ENCODE measurements at places on chromosomes 7 and 10.

DNA sequence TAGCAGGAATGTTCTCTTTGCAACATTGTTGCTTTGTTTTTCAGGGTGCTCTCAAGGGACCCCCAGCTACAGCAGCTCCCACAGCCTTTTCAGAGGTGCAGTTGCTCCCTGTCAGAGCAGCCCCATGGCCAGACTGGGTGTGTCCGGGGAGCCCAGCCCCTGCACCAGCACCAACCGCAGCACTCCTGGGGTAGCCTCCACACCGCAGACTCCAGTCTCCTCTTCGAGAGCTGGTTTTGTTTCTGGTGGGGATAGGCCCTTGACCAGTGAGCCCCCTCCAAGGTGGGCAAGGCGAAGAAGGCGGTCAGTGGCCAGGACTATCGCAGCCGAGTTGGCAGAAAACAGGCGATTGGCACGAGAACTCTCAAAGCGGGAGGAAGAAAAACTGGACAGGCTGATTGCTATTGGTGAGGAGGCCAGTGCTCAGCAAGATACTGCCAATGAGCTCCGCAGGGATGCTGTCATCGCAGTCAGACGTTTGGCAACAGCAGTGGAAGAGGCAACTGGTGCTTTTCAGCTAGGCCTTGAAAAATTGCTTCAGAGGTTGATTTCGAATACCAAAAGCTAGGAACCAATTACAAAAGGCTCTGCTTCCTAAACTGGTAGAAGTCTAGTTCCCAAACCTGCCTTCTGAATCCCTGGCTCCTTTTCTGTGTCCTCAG, 5.4 kb downstream of the HSPA14 start:
- no peak for DNase-seq

DNA sequence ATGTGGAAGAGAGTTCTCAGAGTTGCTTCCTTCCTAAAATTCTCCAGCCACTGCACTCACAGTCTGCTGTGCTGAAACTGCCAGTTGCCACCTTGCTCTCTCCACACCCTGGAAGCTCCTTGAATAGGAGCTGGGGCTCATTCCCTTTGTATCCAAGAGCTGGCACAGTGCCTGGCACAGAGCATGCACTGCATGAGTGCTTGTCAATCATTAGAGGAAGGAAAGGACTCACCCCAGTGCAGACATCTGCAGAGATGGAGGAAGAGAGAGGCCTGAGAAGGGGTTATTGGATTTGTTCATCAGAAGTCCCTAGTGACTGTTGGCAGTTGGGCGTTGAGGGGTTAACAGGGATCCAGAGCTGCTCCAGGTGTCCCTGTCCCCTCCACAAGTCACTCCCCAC, 41.7 kb upstream of the DUSP5 start:
- DNase-seq: peak; percentile 12

DNA sequence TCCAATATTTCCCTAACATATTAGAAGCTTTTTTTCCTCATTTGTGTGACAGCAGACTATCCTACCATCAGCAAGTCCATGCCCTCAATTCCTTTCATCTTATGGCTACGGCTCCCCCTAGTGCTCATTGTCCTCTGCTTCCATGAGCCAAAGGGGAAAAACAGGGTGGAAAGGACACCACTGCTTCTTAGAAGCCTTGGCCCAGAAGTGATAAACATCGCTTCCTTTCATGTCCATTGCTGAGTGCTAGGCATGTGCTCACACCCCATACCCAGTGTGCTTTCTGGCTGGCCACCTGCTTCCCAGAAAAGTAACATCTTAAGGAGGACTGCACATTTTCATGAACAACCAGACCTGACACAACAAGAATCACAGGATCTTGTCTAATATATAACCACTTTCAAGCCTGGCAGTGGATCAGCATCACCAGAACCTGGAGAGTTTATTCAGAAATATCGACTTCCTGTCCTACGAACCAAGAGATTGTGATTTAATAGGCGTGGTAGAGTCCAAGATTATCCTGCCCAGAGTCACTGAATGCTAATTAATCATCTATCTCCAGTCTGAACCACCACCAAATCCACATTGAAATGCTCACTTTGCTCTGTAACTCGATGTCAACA, 650.5 kb upstream of the SORCS1 start:
- peak; percentile 63 for DNase-seq

GRCh38 chr7:95126053-95126709, 198.2 kb downstream of the PON1 start:
- DNase-seq: no peak

- peak; percentile 32 for DNase-seq
Measured at GRCh38 chr7:12757443-12757842, 70.0 kb downstream of the ARL4A start.

DNA sequence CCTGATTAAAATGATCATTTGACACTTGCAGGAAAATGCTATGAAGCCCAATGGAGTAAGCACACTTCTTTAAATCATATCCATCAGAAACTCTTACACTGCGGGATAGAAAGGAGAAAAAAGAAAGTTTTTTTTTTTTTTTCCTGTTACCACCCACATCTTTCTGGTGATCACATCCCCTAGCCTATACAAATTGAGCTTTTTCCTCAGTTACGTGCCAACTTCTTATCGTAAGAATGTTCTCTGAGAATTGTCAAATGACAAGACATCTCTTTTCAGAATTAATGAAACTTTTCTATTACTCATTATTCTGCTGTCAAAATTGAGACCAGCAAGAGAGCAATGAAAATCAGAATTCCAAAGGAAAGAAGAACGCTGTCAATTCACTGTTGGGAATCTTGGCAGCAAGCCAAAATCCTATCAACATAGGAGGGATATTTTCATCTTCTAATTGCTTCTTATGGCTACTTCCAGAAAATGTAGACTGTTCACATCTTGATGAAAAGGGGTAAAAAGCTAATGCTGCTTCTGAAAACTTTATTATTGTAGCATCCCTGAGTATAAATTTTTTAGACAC, 179.5 kb downstream of the ADAM12 start:
- no peak for DNase-seq

- DNase-seq: no peak
Measured at GRCh38 chr10:31130406-31130805, 98.7 kb upstream of the ZNF438 start.

DNA sequence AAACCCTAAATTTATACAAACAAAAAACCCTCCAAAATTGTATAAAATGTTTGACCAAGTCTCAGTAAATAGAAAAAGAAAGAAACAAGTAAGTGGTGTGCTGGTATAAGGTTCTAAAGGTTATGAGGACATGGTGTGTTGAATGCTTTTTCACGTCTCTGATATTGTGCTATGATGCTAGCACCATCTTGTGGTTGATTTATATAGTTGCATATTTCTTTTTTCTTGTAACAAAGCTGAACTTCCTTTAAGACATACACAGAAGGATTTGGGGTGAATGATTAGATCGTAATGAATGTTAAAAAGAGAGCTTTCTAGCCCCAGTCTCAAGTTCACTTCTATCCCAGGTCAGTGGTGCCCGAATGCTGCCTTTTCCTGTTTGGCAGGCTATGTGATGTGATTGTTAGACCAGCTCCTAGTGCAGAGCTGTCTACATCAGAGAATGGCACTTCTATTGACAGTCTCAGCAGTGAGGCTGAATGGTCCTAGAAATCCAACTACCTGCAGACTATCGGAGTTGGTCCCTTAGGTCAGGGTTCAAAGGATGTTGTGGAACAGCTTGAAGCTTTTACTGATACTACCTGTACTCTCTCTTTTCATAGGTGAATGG, 25.0 kb downstream of the VTI1A start:
- DNase-seq: peak; percentile 28

DNA sequence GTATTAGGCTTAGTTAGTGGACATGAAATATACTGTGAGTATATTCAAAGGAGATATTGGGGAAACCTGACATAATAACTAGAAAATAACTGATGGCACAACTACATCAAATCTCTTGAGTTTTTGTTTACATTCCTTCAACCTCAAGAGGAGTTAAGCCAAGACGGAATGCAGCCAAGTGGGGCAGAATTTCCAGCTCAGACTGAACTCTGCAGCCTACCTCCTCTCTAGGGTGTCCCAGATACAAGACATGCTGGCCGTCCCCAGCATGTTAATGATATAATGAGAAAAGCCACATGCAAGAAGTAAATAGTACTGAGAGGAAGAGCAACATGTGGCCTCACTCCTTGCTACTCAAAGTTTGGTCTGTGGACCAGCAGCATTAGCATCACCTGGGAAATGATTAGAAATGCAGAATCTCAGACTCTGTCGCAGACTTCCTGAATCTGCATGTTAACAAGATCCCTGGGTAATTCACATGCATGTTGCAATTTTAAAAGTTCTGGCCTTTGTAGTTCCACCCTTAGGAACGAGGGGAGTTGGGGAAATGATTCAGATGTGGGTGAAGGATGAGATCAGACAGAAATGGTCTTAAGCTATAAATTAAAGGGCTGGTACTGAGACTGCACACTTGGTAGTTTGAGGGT, 118.4 kb upstream of the CACUL1 start:
- DNase-seq: peak; percentile 52

DNA sequence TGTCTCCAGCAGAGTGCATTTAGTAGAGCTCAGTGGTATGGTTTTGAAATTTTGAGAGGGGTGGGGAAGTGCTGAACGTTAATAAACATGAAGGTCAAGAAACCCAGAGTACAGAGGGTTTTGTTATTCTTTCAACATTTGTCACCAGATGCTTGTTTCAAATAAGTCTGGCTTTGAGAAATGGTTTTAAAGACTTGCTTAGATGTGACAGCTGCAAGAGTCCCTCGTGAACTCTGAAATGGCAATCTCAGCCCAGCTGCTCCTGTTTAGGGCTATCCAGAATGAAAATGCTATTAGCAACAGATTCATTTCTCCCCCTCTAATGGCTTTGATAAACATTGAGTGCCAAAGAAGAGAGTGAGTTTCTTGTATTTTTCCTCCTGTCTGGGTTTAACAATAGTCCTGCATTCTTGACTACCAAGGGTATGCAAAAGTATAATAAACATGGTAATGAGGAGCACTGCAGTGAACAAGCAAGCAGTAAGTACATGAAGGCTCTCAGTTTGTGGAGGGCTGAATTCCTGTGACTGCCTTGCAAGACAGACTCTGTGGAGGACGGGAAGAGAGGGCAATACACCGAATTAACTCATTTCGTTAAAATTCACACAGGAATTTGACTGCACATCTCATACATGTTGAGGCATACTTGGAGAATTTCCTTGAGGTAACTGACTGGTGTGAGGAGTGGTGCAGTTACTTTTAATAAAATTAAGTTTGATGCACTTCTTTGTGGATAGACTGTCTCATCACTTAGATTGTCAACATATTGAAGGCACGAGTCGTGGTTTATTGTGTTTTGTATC, 490.9 kb downstream of the REEP3 start:
- peak; percentile 34 for DNase-seq

DNA sequence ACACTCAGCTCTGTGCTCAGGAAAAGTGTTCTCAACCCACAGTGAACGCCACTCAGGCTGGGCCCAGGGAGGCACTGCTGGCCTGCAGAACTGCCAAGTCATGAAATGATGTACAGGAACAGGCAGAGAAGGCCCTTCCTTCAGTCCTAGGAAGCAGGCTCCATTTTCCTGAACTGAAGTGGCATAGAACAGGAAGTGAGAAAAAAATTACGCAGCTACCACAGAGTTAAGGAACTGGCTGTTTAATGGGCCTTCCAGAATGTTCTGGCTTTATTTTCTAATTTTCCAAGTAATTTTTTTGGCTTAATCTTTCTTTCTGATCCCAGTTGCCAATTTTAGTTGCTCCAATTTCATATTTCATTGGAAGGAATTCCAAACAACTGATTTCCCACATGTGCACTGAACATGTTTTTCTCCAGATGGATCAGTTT, 39.3 kb downstream of the LRRC18 start:
- no peak for DNase-seq

GRCh38 chr10:93856349-93857145, 37.2 kb upstream of the SLC35G1 start:
- DNase-seq: no peak

DNA sequence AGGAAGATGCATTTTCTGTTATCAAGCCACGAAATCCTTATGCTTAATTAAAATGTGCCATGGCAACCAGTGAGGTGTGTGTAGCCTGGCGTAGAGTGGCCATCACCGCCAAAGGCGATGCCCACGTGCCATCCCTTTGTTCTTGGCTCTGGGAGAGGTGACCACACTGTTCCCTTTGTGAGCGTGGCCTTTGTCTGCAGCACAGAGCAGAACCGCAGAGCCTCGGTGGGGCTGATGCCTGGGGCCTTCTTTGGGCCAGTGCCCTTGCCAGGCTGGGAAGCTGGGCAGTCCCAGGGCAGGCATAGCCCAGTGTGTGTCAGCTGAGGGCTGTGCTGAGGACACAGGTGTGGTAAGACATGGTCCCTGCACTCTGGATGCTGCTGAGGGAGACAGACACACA, 48.3 kb downstream of the BUB3 start:
- DNase-seq: no peak

- DNase-seq: no peak
Measured at GRCh38 chr7:45687721-45688120, 113.6 kb downstream of the ADCY1 start.

GRCh38 chr10:62772186-62772974, 32.1 kb upstream of the ADO start:
- no peak for DNase-seq

- no peak for DNase-seq
Measured at GRCh38 chr7:42350801-42351200, 113.8 kb upstream of the GLI3 start.

GRCh38 chr7:873367-874002, 2.9 kb upstream of the GET4 start:
- peak; percentile 75 for DNase-seq

GRCh38 chr7:158508802-158509385, 78.7 kb downstream of the PTPRN2 start:
- DNase-seq: no peak

DNA sequence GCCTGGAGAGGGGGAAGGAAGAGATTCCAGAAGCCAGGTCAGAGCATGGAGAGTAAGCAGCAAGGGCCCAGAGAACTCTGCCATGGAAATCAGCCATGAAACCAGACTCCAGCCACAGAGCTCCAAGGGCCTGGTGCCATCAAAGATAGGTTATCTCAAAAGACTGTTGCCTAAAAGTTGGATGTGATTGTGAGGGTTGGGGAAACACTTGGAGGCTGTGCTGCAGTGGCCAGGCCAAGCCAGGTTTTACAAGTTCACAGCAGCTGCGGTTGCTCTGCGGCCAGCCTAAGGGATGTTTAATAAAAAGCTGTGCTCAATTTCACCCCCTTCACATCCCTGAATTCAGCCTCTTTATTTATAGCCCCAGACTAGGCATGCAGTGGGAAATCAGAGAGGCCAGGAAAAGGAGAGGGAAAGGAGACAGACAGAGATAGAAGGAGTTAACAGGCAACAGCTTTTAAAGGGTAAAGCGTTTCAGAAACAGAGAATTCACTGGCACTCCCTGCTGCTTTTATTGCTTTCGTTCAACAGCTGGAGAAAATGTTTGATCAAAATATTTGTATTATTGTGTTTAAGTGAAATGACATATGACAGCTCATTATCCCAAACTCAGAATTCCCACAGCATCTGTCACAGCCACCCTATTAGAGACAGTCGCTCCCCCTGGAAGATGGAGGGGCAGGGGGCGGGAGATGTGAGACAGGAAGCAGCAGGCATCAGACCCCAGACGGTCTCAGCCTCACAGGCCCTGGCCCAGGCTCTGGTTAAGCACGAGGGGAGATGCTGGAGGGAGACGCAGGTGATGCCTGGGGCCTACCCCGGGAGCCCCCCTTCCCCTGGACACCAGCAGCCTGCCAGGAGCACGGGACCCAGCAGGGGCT, 140.1 kb downstream of the GLI3 start:
- peak; percentile 23 for DNase-seq
